ENCODE measurements at places on chromosomes 11 and 22.

- no peak for DNase-seq
Observed at GRCh38 chr22:50045211-50046018, 12.7 kb downstream of the TTLL8 start.

DNA sequence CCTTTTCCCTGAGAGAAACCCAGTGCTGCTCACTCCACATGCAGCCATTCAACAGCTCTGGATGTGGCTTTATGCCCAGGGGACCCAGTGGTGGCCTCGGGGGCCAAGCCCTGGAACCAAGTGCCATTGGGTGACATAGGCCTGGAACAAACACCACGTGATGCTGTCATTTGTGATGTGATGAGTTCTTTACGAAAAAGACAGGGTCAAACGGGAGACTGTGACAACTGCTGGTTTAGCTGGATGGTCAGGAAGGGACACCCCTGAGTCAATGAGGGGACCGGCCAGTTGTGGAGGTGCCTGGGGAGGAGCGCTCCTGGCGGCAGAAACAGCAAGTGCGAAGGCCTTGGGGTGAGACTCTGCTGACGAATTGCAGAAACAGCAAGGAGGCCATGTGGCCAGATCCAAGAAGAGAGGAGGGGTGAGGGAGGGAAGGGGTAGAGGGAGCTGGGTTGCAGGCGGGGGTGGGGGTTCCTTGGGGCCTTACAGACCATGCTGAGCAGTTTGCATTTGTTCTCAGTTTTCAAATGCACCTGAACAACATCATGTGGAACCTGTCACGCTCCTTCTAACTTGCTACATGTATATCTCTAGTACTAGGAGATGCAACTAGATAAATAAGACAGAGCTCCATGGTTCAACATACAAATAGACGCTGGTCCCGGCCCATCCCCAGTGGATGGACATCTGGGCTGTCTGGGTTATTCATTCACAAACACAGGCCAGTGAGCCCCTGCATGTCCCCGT lies 56.1 kb downstream of the IGLL5 start:
- DNase-seq, result no peak

DNA sequence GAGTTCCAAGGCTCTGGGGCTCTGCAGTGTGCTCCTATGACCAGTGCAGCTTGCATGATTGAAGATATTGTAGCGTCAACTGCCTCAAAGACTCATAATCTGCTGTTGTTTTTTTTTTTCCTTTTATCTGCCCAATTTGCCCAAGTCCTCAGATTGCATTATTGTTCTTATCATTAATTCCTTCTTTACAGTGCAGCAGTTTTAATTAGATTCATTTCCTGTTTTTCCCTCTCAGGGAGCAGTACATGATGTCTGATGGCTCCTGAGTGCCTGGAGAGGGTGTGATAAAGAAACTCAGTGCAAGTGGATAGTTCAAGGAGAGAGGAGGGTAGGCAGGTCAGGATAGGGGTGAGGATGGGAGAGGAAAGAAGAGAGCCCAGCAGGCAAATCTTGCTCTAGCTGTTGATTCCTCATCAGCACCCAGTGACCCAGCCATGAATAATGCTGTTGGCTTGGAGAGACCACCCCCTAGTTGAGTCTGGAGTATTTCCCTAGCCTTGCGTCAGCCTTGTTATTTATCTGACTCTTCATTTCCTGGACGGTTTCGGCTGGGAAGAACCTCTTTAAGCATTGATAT lies 219.6 kb upstream of the SESN3 start:
- no peak for DNase-seq

DNA sequence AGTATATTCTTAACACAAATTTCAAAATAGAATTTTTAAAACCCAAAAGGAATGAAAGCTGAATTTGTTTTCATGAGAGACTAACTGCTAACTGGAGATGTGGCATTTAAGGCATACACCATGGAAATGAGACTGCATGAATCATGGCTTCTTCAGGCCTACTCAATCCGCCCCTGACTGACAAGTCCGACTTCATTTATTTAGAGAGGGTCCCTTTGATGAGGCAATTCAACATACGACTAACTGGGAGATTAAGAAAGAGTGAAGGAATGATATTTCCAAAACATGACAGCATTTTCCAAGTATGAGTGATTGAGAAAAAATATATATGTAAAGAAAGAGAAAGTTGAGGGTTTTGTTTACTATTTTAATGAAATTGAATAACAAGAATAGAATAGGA lies 720.1 kb downstream of the DLG2 start:
- peak; percentile 88 for DNase-seq

DNA sequence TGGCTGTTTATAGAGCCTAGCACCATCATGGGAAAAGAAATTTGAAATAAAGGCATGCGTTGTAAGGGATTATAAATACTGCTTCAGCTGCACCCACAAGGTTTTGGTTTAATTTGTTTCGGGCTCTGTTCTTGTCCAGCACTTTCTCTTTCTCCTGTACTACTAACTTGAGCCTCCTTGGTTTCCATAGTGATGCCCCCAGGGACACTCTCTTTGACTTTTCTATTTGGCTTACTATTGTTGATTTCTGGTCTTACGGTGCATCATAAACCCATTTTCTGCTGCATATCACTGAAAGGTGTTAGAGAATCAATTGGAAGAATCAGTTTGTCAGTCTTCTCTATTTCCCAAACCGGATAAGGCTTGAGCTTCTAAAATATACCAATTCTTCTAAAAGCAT lies 1674.3 kb upstream of the RAG2 start:
- DNase-seq, result no peak

DNA sequence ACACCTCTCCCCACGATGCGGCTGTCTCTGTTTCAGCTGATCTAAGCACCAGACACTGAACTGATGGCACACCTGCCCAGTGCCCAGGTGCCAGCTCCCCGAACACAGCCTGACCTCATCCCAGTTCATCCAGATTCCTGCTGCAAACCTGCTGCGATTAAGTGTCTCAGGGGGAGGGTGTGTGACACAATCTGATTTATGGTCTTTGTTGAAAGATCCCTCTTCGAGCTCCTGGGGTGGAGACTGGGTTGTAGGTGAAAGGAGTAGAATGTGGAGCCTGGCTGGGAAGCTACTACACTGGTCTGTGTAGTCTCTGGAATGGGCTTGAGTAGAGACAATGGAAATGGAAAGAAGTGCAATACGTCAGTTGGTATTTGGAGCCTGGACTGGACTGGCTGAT lies 390.3 kb downstream of the SHANK2 start:
- no peak for DNase-seq

DNA sequence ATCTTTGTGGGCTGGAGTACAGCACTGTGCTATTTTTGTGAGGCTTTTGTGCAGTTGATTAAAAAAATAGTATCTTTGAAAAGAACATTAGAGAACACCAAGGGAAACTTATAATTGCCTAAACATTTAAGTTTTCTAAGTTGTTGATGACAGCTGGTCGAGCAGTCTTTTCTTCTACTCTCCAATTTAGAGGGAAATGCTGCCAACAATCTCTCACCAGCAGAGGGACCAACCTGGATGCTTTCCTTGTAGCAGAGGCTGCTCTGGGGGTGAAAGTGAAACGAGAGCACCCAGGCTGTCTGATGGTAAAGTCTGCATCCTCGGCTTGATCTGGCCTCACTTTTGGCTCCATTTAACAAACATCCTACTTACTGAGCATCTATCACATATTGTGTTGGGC lies 1286.5 kb upstream of the TENM4 start:
- peak; percentile 35 for DNase-seq

DNA sequence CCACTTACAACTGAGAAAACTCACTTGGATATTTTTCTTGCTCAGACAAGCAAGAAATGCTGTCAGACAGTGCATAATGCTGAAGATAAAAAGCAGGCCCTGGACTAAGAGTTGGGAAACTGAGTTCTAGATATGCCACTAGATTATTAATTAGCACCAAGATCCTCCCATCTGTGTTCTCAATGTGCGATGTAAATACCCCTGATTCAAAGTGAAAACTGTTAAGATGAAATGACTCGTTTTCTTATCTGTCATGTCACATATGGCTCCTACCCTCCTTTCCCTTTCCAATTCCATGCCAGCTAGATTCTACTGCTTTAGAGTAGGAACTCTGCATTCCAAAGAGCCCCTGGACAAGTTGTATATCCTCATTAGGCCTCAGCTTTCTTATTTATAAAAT lies 88.9 kb upstream of the CLNS1A start:
- no peak for DNase-seq

- no peak for DNase-seq
Observed at GRCh38 chr11:24264868-24265267, 232.0 kb upstream of the LUZP2 start.

DNA sequence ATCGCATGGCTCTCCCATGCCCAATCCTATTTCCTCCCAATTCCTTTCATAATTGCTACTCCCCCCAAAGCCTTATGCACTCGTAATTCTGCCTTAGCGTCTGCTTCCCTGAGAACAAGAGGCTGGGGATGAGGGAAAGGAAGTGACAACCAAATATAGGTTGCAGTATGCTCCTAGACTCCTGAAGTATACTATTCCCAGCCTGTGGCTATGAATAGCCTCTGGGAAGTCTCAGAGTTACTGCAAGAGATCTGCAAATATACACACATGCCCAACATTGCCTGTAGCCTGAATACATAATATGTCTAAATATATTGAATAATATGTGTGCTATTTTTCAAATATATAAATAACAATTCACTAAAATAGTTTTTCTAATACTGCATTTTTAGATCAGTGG lies 96.1 kb upstream of the CD44 start:
- DNase-seq, result no peak
